ENCODE measurements at places on chromosomes 2 and 18.

DNA sequence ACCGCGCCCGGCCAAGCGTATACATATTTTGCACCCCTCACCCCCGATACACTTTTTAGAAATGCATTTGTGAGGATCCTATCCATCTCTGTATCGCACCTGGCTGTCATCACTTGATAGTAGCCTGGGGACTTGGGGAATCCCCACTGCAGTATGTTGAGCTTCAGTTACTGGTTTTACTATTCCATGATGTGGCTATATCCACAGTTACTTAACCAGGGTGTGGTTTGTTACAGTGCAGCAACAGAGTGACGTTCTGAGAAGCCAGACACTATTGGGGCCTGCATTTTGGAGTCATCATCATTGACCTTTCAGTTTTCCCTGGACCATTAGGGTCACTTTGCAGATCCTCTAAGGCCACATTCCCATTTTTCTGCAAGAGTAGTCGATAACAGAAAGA is 212.7 kb downstream of the AGAP1 start:
- DNase-seq, result peak; percentile 10

DNA sequence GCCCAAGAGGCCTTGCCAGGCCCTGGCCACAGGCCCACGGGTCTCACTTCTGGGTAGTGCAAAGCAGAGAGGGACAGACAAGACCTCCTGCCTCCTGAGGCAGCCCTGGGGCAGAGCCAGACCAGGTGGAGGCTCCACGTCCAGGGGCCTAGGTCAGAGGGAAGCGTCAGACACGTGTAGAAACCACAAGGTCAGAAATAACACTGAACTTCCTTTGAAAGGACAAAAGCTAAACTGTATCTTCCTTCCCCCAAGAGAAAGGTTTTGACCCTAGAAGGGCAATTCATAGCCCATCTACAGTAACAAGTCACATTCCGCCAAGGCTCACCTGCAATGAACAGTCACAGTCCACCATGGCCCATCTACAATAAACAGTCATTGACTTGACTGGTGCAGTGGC is 17.9 kb downstream of the SDC1 start:
- DNase-seq, result no peak

- peak; percentile 72 for DNase-seq
Measured at GRCh38 chr2:69601179-69601612, 42.3 kb downstream of the AAK1 start.

- DNase-seq, result no peak
Measured at GRCh38 chr2:228493852-228494251, 312.4 kb upstream of the SPHKAP start.

DNA sequence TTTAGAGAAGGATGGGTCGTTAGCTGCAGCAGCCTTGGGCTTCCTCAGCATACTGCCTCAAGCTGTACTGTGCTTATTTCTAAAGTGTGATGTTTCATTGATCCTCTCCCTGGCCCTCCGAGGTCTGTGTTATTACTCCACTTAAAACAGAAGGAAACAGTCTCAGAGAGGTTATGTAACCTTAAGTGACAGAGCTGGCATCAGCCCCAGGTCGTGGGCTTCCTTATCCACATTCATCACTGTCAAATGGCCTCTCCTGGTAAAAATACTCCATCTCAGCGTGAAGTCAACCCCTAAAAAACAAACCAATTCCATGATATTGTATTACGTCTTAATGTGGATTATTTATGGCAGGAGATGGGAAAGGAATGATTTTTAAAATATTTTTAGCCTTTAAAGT is 153.3 kb upstream of the NOSTRIN start:
- no peak for DNase-seq

GRCh38 chr2:74763962-74764428 is 69.9 kb upstream of the HK2 start:
- no peak for DNase-seq

DNA sequence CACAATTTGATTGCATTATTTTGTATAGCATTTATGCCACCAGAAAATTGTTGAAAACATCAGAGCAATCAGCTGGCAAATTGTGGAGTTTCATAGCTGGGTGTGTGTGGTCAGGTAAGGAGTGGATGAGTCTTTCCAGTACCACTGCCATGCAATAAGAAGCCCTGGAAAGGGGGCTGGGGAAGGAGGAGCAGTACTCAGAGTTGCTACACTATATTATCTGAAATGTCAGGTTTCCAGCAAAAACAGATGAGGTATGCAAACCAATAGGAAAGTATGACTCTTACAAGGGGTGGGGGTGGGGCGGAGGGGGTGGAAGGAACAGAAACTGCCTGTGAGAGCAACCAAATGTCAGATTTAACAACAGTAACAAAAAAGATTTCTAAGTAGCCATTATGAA is 112.2 kb downstream of the SOS1 start:
- DNase-seq, result no peak

DNA sequence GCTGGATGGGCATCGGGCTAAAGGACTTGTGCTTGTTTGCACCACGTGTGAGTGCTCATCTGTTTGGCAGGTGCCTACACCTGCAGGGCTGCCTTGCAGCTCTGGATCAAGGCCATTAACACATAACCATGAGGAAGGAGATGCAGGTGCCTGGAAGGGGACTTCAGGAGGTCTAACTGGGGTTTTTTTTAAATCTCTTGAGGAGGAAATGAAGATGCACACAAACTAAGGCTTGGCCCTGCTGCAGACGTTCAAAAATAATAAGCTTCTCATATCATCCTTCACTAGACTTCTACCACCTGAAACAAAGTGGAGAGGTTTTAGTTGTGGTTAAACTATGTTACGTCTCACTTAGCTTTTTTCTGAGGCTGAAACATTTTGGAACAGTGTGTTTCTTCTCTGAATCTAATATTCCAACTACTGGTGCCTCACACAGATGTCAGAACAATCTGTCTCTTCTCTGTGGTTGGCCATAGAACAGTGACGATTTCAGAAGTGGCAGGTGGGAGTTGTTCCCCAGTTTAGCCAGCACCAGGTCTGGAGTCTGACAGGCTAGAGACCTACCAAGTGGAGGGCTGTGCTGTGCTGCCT is 36.5 kb downstream of the BCL2L11 start:
- no peak for DNase-seq

- DNase-seq, result no peak
Measured at GRCh38 chr2:5374762-5375161, 317.4 kb upstream of the SOX11 start.

Data from kidney tubule cell (primary cell).